Activated T-helper 9 cell treated with anti-CD3 and anti-CD28 coated beads, Interleukin-2, amount 50 U/mL, for 16 hours (primary cell): ENCODE measurements at places on chromosomes 4 and X.

- no peak for DNase-seq
Observed at GRCh38 chr4:612749-613125, 12.6 kb upstream of the PDE6B start.

- DNase-seq: no peak
Observed at GRCh38 chr4:147834480-147834879, 102.6 kb downstream of the ARHGAP10 start.

DNA sequence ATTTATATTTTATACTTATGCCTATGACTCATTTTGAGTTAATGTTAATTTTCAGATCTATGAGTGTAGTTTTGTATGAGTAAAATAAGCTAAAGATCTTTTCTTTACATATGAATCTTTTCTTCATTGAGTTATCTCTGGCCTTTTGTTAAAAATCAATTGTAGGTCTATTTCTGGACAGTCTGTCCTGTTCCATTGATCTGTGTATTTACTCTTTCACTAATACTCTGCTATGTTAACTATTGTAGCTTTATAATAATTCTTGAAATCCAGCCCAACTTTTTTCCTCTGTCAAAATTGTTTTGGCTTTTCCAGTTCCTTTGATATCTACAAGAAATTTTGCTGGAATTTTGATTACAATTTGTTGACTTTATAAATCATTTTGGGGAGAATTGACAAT is 177.0 kb downstream of the RBM46 start:
- DNase-seq: no peak

- DNase-seq: no peak
Observed at GRCh38 chrX:126124721-126125120, 41.4 kb downstream of the DCAF12L2 start.

- DNase-seq: no peak
Observed at GRCh38 chr4:15799701-15800100, 21.6 kb downstream of the CD38 start.
